ENCODE measurements at places on chromosomes 1 and 21.

- DNase-seq: no peak
Measured at GRCh38 chr1:182270731-182271130, 120.9 kb downstream of the GLUL start.

- no peak for DNase-seq
Measured at GRCh38 chr1:200369706-200370105, 40.1 kb downstream of the ZNF281 start.

DNA sequence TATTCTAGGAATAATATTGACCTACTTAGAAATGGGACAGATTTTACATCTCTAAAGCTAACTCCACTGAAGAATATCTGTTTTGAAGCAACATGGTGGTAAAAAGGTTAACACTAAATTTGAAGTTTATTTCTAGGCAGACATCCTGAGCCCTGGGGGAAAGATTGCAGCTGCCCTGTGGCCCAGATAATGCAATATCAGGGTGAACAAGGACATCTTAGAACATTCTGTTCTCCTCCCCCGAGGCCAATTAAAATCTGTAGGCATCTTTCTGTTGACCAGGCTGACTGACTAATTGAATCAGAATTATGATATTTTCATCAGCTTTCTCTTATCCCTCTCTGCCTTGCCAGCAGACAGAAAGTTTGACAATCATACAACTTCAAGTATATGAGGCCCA is 149.8 kb upstream of the DUSP10 start:
- DNase-seq: no peak

- DNase-seq: no peak
Measured at GRCh38 chr21:24727803-24728440, 879.4 kb downstream of the MRPL39 start.

- no peak for DNase-seq
Measured at GRCh38 chr21:32184065-32184464, 94.8 kb downstream of the MIS18A start.

GRCh38 chr1:1272341-1273208 is 1.1 kb downstream of the UBE2J2 start:
- no peak for DNase-seq

- DNase-seq: no peak
Measured at GRCh38 chr1:177451191-177451590, 280.4 kb downstream of the BRINP2 start.

- no peak for DNase-seq
Measured at GRCh38 chr1:55877437-55878232, 662.5 kb upstream of the USP24 start.

GRCh38 chr1:198068285-198068684 is 88.5 kb upstream of the NEK7 start:
- no peak for DNase-seq

GRCh38 chr1:26811057-26811456 is 15.4 kb upstream of the ZDHHC18 start:
- no peak for DNase-seq

GRCh38 chr1:242828199-242828598 is 303.7 kb upstream of the PLD5 start:
- no peak for DNase-seq

- no peak for DNase-seq
Measured at GRCh38 chr1:245298781-245299180, 144.0 kb downstream of the KIF26B start.

GRCh38 chr1:23701996-23702395 is 10.4 kb downstream of the RPL11 start:
- DNase-seq: no peak

DNA sequence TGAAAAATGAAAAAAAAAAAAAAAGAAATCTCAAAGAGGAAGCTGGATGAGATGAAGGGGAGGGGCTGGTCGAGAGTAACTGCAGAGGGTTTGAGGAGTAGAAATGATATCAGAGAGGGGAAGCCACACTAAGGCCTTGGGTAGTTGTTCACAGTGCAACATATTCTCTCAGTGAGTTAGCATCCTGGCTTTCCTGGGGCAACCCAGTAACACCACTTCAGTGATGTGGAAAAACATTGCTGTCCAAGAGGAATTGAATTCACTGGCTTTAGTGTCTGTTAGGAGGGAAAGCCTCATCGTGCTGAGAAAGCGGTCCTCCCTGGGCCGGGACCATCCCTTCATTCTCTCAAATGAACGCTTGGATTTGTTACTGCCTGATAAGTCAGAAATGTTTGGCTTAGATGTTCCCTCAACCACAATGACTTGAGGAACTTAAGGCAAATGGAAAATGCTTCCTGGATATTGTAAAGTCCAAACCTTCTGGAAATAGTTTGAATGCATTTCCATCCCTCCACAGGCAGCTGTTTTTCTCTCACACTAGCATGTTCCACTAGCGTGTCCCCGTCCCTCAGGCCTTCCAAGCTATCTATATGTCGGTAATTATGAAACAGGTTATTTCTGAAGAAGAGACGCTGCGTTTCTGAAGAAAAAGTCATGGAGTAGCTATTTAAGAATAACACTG is 12.2 kb downstream of the TGFB2 start:
- no peak for DNase-seq

DNA sequence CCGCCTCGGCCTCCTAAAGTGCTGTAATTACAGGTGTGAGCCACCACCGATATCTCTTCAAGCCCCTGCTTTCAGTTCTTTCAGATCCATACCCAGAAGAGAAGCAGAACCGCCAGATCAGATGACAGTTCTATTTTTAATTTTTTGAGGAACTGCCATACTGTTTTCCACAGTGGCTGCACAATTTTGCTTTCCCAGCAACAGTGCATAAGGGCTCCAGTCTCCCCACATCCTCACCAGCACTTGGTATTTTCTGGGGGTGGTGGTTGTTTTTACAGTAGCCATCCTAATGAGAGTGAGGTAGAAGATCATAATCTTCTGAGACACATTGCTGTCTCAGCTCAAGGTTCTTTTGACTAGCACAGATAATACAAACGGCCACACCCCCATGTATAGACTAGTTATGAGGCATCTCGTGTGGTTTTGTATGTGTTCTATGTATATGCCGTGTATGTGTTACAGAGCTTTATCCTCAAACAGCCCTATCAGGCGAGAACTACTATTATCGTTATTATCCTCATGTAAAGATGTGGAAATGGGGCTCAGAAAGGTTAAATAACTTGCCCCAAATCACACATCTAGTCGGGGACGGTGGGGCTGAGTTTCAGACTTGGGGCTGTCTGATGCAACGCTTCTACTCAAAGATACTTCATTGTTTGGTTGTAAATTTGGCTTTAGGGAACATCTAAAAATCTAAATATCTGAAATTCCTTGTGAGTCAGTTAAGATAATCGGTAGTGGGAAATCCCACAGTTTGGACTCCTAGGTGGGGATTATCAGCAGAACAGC is 12.0 kb downstream of the FHAD1 start:
- no peak for DNase-seq

DNA sequence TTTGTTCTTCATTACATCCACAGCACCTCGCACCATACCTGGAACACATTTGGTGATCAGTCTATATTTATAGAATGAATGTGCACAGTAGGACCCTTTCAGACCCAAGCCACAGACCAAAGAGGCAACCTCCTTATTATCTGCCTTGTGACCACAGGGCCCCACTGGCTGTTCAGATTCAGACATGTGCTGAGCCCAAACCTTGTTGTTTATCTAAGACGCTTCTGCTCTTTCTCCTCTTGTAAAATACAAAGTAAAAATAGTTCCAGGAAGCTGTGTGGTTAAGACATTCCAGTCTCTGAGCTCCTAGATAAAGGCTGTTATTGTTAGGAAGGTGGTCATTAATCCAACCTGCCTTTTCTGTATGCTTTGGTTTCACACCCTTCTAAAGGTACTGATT is 3.6 kb upstream of the SCMH1 start:
- no peak for DNase-seq

DNA sequence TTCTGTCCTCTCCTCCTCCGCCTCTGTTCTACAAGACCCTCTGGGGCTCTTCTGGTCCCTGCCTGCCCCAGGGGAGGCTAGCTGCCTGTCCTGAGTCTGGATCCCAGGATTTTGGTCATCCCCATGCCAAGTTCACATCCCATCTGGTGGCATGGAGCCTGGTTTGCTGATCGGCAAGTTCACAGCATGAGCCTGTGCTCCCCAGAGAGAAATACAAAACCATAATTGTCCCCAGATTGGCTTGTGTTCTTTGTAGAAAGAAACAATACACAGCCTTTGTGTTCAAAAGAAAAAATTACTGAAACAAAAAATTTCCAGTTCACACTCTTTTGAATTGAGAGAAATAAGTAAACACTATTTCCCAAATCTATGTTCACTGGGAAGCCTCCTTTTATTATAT is 149.4 kb upstream of the ZC3H12A start:
- no peak for DNase-seq

DNA sequence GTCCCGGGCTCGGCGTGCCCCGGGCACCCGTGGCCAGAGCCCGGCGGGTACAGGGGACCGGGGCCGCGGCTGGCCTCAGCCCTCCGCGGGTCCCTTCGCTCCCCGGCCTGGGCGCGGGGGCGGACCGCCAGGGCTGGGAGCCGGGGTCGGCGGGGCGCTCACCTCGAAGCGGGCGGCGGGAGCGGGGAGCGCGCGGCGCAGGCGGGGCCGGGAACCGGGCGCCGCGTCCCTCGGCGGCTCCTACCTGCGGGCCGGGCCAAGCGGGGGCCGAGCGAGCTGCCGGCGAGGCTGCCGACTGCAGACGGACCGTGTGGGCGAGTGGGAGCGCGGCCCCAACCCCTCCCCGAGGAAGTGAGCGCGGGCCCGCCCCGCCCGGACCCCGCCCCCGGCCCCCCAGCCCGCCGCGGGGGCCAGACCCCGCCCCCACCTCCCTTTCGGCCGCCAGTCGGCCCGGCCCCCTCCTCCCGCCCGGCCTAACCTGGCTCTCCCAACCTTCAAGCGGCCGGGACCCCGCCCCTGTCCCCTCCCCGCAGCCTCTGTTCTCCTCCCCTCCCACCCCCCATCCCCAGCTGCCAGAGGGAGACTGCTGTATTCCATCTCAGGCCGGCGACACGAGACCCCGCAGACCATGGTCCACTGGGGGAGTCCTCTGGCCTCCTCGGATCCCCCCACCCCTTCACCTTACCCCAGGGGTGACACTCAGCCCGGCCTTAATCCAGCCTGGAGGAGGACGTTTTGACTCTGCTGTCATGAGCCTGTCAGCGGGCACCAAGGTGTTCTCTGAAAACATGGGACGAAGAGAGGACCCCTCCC is at the start of gene FHL3:
Gene FHL3, minus strand, starts transcription at position 320 of the 813 bp plus-strand sequence. CDS start 6,102 bp downstream, outside the sequence.
- DNase-seq: peak; percentile 46
